Dermis microvascular lymphatic vessel endothelial cell (primary cell): ENCODE measurements at places on chromosomes 12 and 14. TPM values are rescaled to one million over a fixed set of nuclear protein-coding genes. Genes with fewer than 3 reads are reported as not detected.

The CD69 gene
- 0.39 and 1.3 TPM in 2 replicates for total RNA-seq

The TMEM253 gene
- total RNA-seq: 0.13 TPM in 1 of 2 replicates, not detected in the other

The PAX9 gene
- not detected in 2 replicates for total RNA-seq

The CLEC2A gene
- not detected in 2 replicates for total RNA-seq

The SLC5A8 gene
- under 0.01 and 0.13 TPM in 2 replicates for total RNA-seq

The WNT1 gene
- not detected in 2 replicates for total RNA-seq
